ENCODE measurements at places on chromosomes 13 and 19. TPM values are rescaled to one million over a fixed set of nuclear protein-coding genes. Genes with fewer than 3 reads are reported as not detected.

- DNase-seq, result no peak
These were observed 15.3 kb downstream of the PRKCSH start for GRCh38 chr19:11450570-11451326.

Gene SKA3
- not detected for total RNA-seq

DNA sequence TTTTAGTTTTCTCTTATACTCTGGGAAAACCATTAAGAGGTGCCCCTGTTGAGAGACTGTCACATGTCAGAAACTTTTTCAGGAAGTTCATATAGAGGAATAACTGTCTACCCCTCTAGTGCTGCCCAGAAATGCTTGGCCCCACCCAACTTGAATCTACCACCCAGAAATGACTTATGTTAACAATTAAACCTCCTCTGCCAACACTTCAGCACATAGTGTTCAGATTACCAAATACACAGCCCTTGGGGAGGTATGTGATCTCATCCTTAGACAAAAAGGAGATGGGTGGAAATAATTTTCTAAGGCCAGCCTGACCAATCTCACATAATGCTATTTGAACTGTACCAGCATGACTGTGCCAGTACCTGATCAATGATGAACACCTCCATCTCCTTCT, 35.6 kb downstream of the CCDC169 start:
- no peak for DNase-seq

- no peak for DNase-seq
These were observed 10.9 kb upstream of the CERS1 start for GRCh38 chr19:18906605-18907519.

DNA sequence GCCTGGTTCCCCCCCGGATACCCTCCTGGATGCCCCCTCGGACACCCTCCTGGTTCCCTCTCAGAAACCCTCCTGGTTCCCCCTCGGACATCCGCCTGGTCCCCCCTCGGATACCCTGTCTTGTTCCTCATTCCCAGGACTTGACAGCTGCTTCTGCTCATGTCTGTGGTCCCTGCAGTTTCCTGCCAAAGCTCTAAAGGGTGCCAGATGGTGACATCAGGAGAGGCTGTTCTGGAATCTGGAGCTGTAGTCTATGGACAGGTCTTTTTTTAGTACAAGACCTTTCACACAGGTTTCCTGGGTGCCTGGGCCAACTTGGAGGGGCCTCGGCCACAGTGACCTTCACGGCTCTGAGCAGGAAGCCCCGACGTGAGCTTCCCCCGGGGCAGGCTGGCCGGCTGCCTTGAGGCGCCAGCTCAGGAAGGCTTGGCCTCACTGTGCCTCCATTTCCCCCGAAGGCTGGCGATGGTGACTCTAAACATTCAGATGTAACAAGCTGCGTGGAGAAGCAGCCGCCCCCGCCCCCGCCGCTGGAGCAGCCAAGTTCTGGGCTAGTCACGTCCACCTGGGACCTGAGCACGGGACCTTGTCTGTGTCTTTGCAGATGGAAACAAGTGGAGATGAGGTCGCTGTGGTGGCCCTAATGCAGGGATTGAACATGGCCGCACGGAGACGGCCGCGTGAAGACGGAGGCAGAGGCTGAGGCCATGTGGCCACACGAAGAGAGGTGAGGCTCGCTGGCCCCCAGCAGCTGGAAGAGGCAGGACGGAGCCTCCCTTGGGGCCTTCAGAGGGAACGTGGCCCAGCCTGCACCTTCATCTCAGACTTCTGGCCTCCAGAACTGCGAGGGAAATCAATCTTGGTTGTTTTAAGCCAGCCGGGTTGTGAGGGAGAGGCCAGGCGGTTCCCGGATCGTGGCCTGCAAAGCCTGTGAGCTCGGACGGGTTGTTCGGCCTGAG, 12.7 kb downstream of the SGTA start:
- DNase-seq, result no peak

Gene C5AR1
- 37.6 TPM for total RNA-seq

Gene ZNF468
- 18.2 TPM for total RNA-seq

Gene C3
- 754 TPM for total RNA-seq

GRCh38 chr19:17069193-17069592, 6.1 kb downstream of the HAUS8 start:
- no peak for DNase-seq

Measured in thoracic aorta (tissue), 2 donors.